Right atrium auricular region (tissue), 2 donors: ENCODE measurements at places on chromosomes 13 and 19. TPM values are rescaled to one million over a fixed set of nuclear protein-coding genes. Genes with fewer than 3 reads are reported as not detected.

DNA sequence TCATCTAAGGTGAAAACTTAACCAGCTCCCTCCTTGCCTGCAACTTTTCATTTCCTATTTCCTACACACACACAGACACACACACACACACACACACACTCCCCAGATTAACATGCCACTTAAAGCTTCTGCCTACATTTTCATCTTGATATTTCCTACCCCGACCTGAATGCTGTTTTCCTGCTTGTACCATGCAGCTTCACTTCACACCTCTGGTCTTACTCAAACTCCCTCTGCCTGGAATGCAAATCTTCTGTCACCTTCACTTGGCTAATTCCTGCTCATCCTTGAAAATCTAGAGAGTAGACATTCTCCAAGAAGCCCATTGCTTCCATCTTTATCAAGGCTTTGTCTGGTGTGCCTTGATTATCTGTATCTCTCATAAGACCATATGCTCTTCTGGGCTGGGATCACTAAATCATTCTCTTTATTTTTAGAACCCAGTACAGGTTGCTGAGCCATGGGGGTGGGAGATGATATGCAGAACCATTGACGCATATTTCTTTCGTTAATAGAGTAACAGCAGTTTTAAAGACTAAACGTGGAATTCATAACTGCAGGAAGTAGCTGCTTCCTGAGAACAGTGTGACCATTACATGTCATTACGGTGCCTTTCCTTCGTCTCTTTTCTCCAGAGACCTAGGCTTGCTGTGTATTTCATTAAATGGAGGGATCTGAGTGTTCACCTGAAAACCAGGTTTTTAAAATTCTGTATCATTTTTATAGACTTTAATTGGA is 37.7 kb downstream of the CNMD start:
- H3K4me1 ChIP-seq: no peaks in the 10 kb centered on the region
- no peak overlapping the region for H3K4me3 ChIP-seq
- H3K27ac ChIP-seq: no peak overlapping the region
- no peaks in the 10 kb centered on the region for H3K27me3 ChIP-seq

The C1QTNF9 gene
- total RNA-seq: 0.67 TPM

DNA sequence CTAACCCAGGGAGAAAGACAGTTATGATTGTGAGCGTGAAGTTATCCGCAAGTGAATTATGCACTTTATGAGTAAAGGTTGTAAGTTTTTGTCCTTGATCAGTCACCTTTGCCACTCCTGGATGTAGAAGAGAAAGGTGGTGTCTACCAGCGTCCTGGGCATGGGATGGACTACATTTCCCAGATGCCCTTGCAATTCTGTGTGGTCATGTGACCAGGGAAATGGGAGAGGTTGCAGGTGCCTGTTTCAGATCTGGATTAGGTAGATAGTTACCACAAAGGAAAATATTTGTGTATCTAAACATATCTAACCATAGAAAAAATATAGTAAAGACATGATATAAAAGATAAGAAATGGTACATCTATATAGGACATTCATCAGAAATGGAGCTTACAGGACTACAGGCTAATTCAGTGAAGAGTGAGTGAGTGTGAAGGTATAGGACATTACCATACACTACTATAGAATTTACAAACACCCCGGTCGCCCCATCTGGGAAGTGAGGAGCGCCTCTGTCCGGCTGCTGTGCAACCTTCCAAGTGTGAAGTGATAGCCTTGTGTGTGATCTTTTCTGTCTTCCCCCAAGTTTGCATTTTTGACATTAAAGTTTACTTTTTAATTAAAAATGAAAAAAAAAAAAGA is 51.6 kb upstream of the CACNA1A start:
- no peaks in the 10 kb centered on the region for H3K4me1 ChIP-seq
- no peaks in the 10 kb centered on the region for H3K36me3 ChIP-seq
- no peak for DNase-seq
- no peaks in the 10 kb centered on the region for H3K27me3 ChIP-seq

The C19orf18 gene
- total RNA-seq: not detected
